Naive thymus-derived CD8-positive, alpha-beta T cell (primary cell): ENCODE measurements at places on chromosomes 11 and 22. TPM values are rescaled to one million over a fixed set of nuclear protein-coding genes. Genes with fewer than 3 reads are reported as not detected.

The TYR gene
- total RNA-seq = not detected

The TMEM191C gene
- 5.6 TPM for total RNA-seq

The CASP1 gene
- total RNA-seq = 42.8 TPM

The MMP12 gene
- not detected for total RNA-seq

The CXCR5 gene
- 3.2 TPM for total RNA-seq

The PDE2A gene
- 1.2 TPM for total RNA-seq

The SHISA8 gene
- 0.44 TPM for total RNA-seq

The SEC14L3 gene
- total RNA-seq = not detected

The B3GAT3 gene
- 83.8 TPM for total RNA-seq

The LGALS12 gene
- total RNA-seq = not detected

The MOGAT2 gene
- total RNA-seq = not detected

The DEPDC7 gene
- 11.7 TPM for total RNA-seq

The ACRV1 gene
- not detected for total RNA-seq

The CNTN5 gene
- total RNA-seq = not detected

The SPTBN2 gene
- total RNA-seq = 0.47 TPM
